ENCODE measurements at places on chromosomes 7 and 10.

GRCh38 chr7:42930889-42931288 lies 1.1 kb downstream of the PSMA2 start:
- no peak for DNase-seq

DNA sequence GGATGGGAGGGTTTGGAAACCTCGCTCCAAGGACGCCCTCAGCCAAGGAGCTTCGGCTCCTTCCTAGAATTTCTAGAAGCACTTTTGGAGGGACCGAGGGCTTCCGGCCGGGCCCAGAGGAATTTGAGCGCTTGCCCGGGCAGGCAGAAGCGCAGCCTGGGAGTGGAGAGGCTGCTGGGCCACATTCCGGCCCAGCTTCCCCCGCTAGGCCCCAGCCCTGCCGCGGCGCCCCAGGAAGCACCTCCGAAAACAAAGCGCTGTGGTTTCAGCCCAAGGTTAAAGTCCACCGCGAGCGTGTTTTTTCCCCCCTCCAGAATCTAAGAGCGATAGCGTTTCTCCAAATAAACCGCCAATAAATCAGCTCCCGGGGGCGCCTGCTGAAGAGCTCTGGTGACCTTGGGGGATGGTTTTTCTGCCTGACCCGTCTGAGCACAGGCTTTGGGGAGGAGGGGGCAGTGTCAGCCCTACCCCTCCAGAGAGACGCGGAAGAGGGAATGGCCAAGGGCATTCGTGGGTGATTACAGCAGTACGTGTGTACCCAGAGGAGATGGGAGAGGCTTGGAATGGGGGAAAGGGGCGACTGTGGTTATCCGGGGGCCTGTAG lies 5.7 kb upstream of the TNRC18 start:
- DNase-seq = no peak

- no peak for DNase-seq
These were observed 16.1 kb downstream of the MYO1G start for GRCh38 chr7:44962483-44963251.

DNA sequence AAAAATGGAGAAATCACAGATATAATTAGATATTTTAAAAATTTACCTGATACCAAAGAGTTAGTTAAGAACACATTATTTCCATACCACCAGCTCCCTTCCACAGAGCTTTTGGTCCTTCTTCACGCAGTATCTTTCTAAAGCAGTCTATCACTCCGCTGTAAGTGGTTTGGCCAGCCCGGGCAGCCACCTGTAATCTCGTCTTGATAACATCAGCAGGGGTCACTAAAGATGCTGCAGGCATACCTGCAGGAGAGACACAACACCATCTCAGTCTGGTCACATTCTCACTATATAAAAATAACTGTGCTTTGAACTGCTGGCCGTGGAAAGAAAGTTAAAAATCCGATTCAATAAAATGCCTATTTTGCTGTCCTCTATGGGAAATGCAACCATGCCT lies 200.1 kb downstream of the SLC25A13 start:
- DNase-seq = no peak

DNA sequence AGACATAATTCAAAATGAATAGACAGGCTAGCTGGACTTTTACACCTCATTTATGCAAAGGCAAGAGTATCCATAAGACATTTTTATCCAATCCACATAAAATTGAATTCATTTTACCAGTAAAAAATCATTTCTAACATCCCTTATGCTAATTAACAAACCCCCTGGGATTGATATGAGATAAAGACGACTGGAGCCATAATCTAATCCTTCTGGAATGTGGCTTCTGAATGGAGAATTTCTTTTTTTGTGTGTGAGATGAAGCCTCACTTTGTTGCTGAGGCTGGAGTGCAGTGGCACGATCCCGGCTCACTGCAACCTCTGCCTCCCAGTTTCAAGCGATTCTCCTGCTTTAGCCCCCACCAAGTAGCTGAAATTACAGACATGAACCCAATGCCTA lies 90.4 kb downstream of the AKR1D1 start:
- DNase-seq = no peak

DNA sequence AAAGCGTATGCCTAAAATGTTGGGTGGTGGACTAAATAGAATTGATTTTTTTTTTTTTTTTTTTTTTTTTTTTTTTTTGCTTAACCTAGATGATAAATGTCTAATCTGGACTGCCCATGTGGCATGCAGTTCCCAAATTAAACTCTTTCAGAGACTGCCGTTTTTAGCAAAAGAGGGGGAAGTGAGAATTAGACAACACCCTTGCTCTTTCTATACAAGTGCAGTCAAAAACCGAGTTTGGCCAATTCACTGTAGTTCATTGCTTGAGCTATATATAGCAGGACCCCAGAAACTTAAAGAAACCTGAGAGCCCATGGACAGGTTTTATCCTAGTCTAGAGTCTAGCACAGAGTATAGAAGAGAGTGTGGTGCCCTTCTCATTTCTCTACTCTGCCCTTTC lies 141.9 kb downstream of the GRM3 start:
- DNase-seq = no peak

GRCh38 chr10:110802551-110803238 lies 69.0 kb upstream of the PDCD4 start:
- no peak for DNase-seq

- no peak for DNase-seq
These were observed 37.3 kb downstream of the RTKN2 start for GRCh38 chr10:62231371-62231770.

GRCh38 chr10:73850863-73851461 lies 23.4 kb downstream of the CAMK2G start:
- DNase-seq = no peak

DNA sequence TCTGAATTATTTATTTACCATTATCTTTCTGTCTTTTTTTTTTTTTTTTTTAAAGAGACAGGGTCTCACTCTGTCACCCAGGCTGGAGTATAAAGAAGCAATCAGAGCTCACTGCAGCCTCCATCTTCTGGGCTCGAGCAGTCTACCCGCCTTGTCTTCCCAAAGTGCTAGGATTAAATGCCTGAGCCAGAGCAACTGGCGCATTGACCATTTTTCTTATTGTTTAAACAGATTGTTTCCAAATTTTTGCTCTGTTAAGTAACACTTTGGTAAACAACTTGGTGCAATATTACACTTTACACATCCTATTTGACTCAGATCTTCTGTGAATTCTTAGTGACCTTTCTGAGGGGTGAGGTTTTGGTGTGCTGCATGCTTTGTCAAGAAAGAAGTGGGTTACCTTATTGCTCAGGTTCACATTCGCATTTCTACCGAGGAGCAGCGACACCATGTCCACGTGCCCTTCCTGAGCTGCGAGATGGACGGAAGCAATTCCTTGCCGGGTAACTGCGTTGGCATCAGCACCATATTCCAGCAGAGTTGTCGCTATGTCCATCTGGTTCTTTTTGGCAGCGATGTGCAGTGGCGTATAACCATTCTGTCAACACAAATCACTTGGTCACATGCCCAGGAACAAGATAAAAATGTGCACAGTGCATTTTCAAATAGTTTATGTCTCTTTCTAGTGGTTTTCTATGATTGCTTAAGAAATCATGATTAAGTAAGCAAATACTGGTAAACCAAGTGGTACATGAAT lies 203.2 kb downstream of the ANK3 start:
- no peak for DNase-seq

DNA sequence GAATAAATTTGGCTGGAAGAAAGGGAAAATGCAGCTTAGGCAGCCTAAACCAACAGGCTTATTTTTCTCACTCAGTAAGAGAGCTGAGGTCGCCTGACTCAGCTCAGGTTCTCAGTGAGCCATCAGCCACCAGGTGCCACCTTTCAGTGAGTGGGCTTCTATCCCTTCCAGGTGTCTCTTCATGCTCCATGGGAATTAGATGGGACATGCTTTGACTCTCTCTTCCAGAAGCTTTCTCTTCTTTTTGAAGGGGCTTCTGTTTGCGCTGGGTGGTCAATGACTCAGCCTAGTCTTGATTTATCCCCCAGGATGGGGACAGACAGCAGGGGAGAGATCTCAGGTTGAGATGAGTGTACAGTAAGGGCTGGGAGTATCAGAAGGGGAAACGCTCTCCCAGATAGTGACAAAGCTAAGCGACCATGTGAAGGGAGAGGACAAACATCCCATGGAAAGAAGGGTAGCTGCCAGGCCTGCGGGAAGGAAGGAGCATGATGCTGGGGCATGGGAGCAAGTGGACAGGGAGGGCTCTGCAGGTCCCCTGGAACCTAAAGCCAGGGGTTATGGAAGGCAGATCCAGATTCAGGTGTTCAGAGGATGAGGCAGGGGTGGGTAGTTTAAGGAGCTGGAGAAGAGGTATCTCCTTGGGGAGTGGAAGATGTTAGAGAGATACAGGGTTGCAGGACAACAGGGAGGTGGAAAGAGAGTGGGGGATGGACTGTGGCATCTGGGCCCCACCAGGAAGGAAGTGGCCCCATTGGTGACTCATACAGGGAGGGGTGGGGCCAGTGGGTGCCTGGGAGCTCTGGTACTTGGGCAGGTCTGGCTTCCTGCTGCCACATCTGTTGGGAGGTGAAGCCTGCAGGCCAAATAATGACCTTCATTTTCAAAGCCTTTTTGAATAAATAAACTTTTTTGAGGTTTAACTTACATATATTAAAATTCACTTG lies 32.5 kb downstream of the OGDH start:
- no peak for DNase-seq

- peak; percentile 40 for DNase-seq
These were observed 45.4 kb downstream of the SLC13A1 start for GRCh38 chr7:123154231-123154860.

DNA sequence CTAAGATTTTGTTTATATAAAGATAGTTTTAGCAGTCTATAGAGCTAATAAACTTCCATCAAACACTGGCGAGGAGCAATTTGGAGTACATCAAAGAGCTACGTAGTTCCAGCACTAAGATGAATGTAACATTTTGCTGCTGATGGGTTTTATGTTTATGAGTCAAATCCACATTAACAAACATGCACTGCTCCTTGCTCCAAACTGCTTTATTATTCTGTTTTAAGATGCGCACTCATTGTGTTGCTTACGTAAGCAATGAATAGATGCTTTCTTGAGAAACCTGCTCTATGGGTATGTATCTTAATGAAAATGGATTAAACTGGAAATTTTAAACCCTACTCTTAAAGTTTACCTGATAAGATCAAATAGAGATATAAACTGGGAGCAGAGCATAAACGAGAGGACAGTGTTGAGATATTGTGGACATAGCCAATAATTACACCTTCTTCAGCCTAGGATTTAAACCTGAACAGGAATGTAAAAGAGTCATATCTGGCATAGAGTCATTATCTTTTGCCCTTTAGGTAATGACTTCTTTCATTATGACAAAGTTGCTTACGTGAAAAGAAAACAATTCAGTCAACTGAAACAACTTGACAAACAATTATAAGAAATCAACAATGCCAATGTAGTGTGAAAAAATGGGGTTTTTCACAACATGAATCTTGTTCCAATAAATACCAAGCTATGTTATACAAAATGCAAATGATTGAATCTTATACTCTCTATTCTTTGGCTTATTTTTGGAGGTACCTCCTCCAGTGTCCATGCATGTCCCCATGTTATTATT lies 153.5 kb upstream of the MTPN start:
- DNase-seq = no peak

DNA sequence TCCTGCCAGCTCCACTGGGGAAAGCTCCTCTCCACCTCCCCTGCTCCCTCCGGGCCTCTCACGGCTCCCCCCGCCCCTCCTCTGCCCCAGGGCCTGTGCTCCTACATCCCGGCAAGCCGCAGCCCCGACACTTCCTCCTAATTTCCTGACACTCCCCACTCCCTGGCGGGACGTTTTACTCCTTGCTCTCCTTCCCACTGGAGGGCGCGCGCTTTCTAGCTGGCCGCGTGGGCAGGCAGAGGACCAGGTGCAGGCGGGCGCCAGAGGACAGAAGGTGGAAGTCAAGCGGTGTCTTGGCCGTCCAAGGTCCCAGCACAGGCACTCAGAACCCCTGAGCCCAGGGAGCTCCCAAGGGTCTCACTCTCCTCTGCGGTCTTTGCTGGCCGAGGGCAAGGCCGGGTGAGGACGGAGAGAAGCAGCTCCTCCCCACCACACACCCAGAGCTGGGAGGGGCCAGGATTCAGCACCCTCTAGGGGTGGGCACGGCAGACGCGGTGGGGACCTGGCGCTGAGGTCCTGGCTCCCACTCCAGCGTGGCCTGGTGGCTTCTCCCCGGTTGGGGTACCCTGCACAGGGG lies 19.1 kb downstream of the ADAM8 start:
- no peak for DNase-seq

- no peak for DNase-seq
These were observed 1.9 kb upstream of the GPR146 start for GRCh38 chr7:1042492-1042833.

DNA sequence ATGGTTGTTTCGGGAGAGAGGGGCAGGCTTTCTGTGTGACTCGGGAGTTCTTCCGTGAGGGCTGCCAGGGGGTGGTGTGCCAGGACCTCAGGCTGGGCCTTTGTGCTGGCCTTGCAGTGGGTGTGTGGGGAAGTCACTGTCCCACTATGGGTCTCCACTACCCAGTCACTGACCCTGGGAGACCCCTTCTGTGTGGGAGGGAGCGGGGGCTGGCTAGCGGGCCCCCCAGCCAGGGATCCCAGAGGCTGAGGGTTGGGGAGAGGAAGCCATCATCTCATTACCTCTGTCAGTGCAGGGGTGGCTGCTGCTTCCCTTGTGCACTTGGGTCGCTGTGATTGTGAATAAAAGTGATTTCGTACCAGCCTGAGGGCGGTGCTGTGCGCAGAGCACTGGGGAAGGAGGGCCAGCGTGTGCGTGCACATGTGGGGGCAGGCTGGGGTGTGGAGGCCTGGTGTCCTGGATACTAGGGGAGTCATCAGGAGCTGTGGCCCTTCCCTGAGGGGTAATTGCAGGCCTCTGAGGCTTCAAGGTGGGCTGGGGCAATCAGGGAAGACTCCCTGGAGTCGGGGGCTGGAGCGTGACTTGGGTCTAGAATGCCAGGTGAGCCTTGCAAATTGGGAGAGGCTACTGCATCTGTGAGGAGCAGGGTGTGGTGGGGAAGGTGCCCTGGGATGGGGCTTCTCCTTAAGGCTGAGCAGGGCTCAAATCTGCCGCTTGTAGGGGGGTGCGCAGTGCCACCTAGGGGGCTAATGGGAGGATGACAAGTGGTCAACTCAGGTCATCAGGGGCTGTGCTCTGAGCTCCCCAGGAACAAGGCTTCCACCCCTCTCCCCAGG lies 98.9 kb downstream of the NEURL1 start:
- no peak for DNase-seq

DNA sequence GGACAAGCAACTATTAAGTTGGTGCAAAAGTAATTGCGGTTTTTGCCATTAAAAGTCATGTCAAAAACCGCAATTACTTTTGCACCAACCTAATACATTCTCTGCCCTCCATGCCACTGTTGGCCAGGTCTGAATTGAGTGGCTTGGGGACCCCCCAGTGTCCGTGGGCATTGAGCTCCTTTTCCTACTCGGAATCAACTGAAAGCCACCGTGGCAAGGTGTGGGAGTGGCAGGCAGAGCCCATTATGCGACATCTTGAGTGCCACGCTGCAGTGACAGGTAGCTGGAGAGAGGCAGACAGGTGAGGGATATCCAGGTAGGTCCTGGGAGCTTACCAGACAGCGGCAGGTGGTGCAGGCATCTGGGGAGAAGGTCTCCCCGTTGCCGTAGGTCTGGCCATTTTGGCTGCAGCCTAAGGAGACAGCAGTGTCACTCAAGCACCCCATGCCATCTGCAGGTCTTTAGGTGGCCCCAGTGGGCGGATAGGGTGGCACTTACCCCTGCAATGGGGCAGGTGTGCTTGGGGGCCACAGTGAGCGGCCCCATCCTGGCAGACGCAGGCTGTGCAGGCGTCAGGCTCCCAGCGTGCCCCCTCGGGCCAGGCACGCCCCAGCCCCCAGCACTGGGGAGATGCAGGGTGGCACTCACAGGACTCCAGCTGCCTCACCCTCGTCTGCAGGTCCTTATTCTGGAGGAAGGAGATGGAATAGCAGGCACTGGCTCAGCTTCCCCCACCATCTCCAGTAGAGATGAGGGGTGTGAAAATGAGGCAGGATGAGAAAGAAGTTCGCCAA lies 3.5 kb downstream of the KCP start:
- no peak for DNase-seq

GRCh38 chr10:35963685-35964084 lies 321.6 kb upstream of the FZD8 start:
- DNase-seq = no peak
